ENCODE measurements at places on chromosomes 7 and 10.

GRCh38 chr7:158295966-158296797 lies 291.4 kb downstream of the PTPRN2 start:
- DNase-seq: no peak

DNA sequence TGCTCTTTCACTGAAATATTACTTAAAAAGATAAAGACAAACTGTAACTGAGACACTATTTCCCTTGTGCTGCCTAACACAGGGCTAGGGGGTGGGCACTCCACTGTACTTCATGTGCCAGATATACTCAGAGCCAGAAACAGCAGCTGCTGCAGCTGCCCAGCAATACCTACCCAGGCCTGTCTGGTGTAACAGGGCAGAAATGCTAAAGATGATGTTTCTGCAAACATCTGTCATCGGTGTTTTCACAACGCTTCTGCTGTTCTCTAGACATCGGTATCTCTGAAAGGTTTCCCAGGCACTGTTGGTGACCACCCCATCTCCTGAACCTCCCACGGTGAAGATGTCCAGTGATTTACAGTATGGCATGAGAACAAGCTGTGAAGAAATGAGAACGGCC lies 42.7 kb downstream of the LAMB1 start:
- no peak for DNase-seq

DNA sequence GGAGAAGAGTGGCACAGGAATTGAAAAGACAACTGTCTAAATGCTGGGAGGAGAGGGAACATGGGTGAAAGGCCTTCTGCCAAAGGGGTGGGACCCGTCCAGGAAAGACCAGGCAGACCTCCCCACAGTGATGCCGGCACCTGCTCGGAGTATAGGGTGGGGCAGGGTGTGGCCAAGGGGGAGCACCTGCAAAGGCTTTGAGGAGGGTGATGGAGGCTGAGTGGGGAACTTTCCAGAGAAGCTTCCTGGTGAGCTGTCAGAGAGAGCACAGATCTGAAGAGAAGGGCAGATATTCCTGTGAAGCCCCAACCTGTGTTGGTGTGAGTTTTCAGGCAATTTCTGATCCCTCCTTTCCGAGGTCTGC lies 263.4 kb upstream of the GRB10 start:
- no peak for DNase-seq

DNA sequence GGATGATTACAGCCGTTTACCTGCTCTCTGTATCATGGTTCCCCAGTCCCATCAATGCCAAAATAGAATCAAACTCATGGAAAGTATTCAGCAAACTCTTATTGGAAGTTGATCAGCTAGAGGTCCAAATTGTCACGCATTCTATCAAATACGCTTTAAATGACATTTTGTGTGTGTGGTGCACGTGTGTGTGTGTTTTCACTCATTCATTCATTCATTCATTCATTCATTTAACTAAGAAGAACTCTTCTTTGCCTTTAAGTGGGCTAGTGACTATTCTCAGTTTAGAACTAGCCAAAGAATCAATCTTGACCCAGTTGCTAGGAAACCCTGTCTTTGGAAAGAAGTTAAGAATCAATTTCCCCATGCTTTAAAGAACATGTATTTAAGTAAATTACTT lies 102.8 kb downstream of the RTKN2 start:
- no peak for DNase-seq

- no peak for DNase-seq
Observed at GRCh38 chr10:118773041-118773440, 18.3 kb upstream of the CACUL1 start.

DNA sequence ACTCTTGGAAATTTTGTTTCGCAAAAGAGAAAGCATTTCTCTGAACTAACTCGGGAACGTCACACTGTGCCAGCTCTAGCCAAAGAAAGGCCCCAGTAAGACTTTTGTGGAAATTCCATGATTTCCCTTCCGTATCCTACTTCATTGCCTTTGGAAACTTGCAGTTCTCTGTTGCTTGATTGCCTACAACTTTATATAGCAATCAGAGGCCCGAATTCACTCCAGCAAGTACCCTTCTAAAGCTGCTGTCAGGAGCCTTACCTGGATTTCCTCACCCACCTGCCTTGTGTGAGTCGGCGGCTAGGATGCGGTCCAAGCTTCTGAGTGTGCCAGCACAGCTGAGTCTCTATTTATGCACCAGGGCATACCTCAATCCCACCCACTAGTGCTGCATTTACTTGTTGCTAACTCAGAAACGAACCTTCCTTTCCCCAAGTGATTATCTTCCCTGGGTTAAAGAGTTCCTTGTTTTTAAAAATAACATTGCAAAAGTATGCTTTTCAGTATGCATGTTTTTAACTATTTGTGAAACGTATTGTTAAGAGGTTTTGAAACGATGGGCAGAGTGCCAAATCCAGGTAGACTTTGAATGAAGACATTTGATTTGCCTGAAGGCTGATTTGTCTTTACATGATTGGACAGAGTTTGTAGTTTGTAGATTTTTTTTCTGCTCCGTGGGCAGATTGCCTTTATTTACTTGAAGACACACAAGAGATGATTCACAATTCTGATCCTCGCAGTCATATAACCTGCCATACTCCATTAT lies at the start of gene AGR2:
Gene AGR2, minus strand, starts transcription at position 326 of the 766 bp plus-strand sequence. CDS start 3,203 bp downstream, outside the sequence.
- no peak for DNase-seq

- no peak for DNase-seq
Observed at GRCh38 chr7:122307228-122307621, 2.7 kb upstream of the FEZF1 start.

- DNase-seq: no peak
Observed at GRCh38 chr10:119029613-119030420, at the start of gene NANOS1. TSS of gene NANOS1 (plus strand) at chr10:119029714. CDS start at chr10:119029802, 88 bp downstream.

- DNase-seq: no peak
Observed at GRCh38 chr10:69789164-69789576, 12.5 kb upstream of the COL13A1 start.

Data from fibroblast of skin of left quadriceps (primary cell).